Thymus (tissue), 14 donors: ENCODE measurements at places on chromosomes 1 and 21.

GRCh38 chr1:171220081-171220420 is 28.2 kb upstream of the FMO1 start:
- no peaks in the 10 kb centered on the region for H3K27me3 ChIP-seq
- no peaks in the 10 kb centered on the region for H3K4me1 ChIP-seq
- H3K36me3 ChIP-seq: no peaks in the 10 kb centered on the region
- DNase-seq: no peak
- H3K27ac ChIP-seq: no peak overlapping the region

DNA sequence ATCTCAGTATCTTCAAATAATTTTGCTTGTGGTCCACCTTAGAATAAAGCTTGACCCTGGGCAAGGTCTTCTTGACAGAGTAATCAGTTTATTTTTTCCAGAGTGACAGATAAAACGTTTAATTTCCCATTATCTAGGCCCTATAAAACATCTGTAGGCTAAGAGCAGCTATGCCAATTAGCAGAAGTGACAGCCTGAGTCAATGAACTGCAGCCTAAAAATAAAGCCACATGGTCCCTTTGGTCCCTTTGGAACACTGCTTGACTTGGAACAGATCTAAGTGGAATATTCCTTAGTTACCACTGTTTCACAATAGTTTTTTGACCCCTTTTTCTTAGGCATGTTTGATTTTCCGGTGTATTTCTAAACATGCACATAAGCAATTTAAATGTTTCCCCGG is 6.3 kb upstream of the RGS13 start:
- H3K27me3 ChIP-seq: no peaks in the 10 kb centered on the region
- H3K4me1 ChIP-seq: no peaks in the 10 kb centered on the region
- H3K27ac ChIP-seq: no peak overlapping the region
- DNase-seq: no peak
- H3K4me3 ChIP-seq: no peak overlapping the region
- H3K36me3 ChIP-seq: no peaks in the 10 kb centered on the region

DNA sequence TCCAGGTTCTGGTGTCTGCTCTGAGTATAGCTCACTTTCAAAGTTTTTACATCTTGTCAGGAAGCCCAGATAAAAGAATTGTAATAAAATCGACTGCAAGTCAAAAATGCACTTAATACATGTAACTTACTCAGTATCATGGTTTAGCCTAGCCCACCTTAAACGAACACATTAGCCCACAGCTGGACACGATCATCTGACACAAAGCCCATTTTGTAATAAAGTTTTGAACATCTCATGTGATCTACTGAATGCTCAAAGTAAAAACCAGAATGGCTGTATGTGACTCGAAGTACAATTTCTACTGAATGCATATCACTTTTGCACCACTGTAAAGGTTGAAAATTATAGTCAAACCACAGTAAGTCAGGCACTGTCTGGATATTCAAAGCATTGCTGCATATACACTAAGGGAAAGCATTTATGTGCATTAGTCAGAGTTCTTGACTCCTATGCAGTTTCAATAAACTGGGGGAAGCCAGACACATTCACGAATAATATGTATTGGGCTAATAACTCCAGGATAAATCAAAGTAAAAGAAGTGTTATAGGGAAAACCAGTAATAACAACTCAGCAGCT is 12.2 kb upstream of the TDRD10 start:
- no peak overlapping the region for H3K27ac ChIP-seq
- peaks cover 12% of the 10 kb centered on the region for H3K4me1 ChIP-seq

GRCh38 chr1:28110555-28110954 is 22.1 kb upstream of the EYA3 start:
- no peaks in the 10 kb centered on the region for H3K36me3 ChIP-seq
- H3K27ac ChIP-seq: no peak overlapping the region
- H3K4me1 ChIP-seq: peaks cover 4% of the 10 kb centered on the region
- no peaks in the 10 kb centered on the region for H3K27me3 ChIP-seq

- no peak overlapping the region for H3K4me3 ChIP-seq
- no peaks in the 10 kb centered on the region for H3K4me1 ChIP-seq
- no peaks in the 10 kb centered on the region for H3K36me3 ChIP-seq
- no peaks in the 10 kb centered on the region for H3K27me3 ChIP-seq
- H3K27ac ChIP-seq: no peak overlapping the region
- no peak for DNase-seq
These were observed 239.3 kb upstream of the KCNK2 start for GRCh38 chr1:214843281-214843680.

DNA sequence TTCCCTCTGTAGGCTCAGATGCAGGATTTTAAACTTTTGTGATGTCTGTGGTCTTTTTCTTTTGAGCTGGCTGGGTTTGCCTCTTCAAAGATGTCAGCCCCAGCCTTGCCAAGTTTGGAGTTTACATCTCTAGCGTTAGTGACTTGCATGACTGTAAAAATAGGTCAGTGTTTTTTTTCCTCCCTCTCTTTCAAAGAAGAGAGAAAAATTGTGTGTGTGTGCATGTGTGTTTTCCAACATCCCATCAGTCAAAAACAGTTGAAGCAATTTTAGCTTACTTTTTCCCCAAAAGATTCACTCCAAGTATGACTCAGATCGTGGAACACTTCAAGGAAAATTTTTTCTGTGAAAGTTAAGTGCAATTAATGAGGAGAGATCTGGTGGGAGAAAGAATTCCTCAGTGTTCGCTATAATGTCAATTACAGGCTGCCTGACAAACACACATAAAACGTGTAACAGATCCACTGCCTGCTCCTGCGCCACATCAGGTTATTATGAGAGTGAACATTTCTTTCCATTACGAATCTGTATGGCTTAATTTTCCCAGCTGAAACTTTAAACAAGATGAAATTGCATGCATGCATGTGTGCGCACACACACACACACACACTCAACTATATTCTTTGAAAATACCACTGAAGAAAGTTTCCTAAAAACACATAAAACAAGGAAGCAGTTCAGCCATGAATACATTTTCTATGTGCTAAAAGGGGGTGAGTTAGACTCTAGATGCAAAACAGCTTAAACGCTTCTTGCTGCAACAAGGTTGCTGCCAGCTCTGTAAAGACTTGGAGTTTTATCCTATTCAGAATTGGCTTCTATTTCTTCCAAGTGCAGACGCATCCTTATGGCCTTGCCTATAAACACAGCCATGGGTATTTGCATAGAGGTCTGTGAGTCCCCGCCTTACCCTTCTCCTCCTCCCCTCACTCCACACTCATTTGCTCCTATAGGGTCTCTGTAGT is 55.5 kb downstream of the TLR5 start:
- peaks cover 22% of the 10 kb centered on the region for H3K4me1 ChIP-seq
- H3K4me3 ChIP-seq: no peak overlapping the region
- peak overlapping the region; percentile 91 for H3K27ac ChIP-seq
- H3K36me3 ChIP-seq: no peaks in the 10 kb centered on the region

DNA sequence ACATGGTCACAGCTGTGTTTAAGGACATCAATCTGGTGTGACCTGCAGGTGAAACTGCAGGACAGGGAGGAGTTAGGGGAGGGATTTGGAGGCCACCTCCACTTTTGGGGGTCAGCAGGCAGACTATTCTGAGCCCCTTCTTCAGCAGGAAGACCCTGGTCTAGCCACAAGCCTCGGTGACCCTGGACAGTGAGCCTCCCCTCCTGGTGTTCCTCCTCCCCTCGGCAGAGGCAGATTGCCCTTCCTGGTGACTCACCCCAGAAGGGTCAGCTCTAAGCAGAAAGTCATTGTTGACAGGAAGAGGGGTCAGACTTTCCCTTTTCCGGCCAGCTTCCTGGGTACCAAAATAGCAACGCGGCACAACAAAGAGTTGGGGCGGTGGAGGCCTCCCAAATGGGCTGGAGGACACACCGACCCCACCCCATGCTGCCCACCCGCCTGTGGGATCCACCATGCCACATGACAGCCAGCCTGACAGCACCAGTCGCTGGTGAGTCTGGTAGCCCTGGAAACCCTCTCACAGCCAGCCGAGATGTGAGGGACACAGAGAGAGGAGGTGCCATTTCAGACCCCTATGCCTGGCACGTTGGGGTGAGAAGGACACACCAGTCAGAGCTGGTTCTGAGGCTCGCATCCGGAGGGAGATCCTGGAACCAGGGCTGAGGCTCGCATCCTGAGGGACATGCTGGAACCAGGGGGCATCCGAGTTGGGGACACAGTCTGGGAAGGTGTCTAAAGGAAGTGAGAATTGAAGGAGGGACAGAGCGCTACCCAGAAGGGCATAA is 14.7 kb upstream of the CSF1 start:
- no peaks in the 10 kb centered on the region for H3K27me3 ChIP-seq
- no peaks in the 10 kb centered on the region for H3K4me1 ChIP-seq
- DNase-seq: no peak
- no peak overlapping the region for H3K27ac ChIP-seq
- H3K4me3 ChIP-seq: no peak overlapping the region

DNA sequence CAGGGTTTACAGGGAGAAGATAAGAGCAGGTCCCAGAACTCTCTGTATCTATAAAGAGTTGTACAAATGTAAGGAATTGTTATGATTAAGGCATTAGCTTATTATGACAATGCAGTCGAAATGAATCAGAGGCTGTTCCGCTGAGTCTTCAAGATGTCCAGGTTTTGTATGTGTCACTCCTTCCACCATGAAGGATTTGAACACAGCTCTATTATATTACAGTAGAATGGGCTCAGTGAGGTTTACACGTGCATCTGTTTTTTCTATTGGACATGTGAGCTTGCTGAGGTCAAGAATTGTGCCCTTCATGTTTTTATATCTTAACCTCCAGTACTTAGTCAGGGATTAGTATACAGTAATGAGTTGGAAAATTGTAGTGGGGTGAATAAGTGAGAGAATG is 86.3 kb downstream of the MPZL1 start:
- no peak overlapping the region for H3K27ac ChIP-seq
- peaks cover 8% of the 10 kb centered on the region for H3K4me1 ChIP-seq
- DNase-seq: no peak
- no peaks in the 10 kb centered on the region for H3K27me3 ChIP-seq
- no peak overlapping the region for H3K4me3 ChIP-seq

GRCh38 chr1:38538834-38539233 is 320.7 kb downstream of the RRAGC start:
- H3K4me1 ChIP-seq: no peaks in the 10 kb centered on the region
- H3K4me3 ChIP-seq: no peak overlapping the region
- no peaks in the 10 kb centered on the region for H3K27me3 ChIP-seq
- DNase-seq: no peak
- H3K27ac ChIP-seq: no peak overlapping the region

GRCh38 chr1:18103788-18104421 is 3.7 kb upstream of the IGSF21 start:
- no peak overlapping the region for H3K27ac ChIP-seq
- no peak for DNase-seq
- peaks cover 28% of the 10 kb centered on the region for H3K27me3 ChIP-seq
- H3K36me3 ChIP-seq: no peaks in the 10 kb centered on the region
- no peaks in the 10 kb centered on the region for H3K4me1 ChIP-seq

- H3K36me3 ChIP-seq: no peaks in the 10 kb centered on the region
- H3K27ac ChIP-seq: no peak overlapping the region
- H3K27me3 ChIP-seq: no peaks in the 10 kb centered on the region
These were observed 108.0 kb downstream of the TNNI3K start for GRCh38 chr1:74343216-74343615.

DNA sequence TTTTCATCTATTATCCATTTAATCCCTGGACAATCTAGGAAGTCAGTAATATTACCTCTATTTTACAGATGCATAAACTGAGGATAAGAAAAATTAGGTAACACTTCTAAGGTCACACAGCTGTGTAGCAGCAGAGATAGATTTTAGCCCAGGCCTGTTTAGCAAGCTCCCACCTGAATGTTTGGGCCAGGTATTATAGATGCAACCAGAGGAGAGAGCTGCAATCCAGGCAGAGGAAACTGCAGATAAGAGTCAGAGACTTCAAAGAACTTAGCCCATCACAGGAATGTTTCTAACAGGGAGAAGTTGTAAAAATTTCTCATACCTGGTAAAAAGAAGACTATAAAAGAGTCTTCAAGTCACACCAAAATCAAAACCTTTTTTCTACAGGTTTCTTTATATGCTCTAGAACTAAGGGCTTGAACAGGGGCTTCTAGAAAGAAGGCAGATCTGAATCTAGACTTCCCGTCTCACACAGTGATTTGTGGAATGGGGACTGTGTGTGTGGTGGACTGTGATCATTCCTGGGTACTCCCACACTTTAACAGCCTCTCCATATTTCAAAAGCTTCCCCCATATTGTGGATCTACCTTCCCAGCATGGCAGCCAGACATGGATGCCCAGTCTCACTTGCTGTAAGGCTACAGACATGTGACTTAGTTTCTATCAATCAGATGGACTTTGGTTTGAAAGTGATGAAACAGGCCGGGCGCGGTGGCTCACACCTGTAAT is 128.7 kb downstream of the TLR5 start:
- no peaks in the 10 kb centered on the region for H3K27me3 ChIP-seq
- H3K4me3 ChIP-seq: no peak overlapping the region
- no peak for DNase-seq

DNA sequence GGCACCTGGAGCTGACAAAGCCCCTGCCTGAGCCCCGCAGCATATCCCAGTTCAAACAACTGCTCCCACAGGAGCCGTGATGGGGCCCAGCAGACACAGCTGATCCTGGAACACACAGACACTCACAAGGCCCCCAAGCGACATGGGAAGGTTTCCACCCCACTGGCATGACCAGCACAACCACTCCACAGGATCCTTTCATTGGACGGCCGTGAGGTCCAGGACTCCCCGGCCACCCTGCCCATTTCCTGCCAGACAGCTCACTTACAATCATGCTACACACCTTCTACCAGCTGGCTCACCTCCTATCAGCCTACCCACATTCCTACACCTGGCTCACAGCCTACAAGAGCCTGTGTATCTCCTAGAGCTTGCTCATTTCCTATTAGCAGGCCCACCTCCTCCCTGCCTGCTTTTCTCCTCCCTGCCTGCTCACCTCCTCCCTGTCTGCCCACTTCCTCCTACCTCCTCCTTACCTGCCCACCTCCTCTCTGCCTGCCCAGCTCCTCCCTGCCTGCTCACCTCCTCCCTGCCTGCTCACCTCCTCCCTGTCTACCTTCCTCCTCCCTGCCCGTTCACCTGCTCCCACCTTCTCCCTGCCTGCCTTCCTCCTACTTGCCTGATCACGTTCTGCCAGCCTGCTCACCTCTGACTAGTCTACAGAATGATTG is 73.9 kb downstream of the MATN1 start:
- H3K27ac ChIP-seq: no peak overlapping the region
- no peak for DNase-seq
- no peaks in the 10 kb centered on the region for H3K4me1 ChIP-seq
- H3K27me3 ChIP-seq: no peaks in the 10 kb centered on the region
- H3K4me3 ChIP-seq: no peak overlapping the region

DNA sequence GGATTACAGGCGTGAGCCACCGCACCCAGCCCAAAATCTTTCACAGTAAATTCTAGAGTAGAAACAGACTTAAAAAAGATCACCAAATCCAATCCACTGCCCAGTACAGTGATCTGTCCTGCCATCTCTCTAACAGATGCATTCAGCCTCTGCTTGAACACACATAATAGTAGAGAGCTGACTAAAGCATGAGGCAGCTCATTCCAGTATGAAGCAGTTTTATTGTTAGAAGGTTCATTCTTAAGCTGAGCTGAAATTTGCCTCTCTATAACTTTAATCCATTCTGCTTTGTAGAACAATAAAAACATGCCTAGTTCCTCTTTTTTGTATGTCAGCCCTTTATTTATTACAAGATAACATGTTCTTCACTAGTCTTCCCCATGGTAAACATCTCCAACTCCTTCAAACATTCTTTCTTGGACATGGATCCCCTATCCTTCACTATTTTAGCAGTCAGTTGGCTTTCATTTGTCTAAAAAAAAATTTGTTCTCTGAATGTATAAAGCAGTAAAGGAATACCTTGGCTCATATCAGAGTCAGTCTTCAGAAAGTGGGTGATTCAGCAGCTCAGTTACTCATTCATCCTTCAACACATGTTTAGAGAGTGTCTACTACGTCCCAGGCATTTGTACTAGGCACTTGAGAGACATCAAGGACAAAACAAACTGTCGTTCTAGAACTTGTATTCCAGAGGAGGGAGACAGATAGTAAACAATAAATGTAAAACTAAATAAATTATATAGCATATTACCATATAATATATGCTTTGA is 10.7 kb upstream of the PTBP2 start:
- H3K4me3 ChIP-seq: no peak overlapping the region
- H3K27ac ChIP-seq: no peak overlapping the region
